ENCODE measurements at places on chromosomes 13 and 19.

GRCh38 chr13:99227331-99227900 lies 26.8 kb downstream of the UBAC2 start:
- DNase-seq = no peak

DNA sequence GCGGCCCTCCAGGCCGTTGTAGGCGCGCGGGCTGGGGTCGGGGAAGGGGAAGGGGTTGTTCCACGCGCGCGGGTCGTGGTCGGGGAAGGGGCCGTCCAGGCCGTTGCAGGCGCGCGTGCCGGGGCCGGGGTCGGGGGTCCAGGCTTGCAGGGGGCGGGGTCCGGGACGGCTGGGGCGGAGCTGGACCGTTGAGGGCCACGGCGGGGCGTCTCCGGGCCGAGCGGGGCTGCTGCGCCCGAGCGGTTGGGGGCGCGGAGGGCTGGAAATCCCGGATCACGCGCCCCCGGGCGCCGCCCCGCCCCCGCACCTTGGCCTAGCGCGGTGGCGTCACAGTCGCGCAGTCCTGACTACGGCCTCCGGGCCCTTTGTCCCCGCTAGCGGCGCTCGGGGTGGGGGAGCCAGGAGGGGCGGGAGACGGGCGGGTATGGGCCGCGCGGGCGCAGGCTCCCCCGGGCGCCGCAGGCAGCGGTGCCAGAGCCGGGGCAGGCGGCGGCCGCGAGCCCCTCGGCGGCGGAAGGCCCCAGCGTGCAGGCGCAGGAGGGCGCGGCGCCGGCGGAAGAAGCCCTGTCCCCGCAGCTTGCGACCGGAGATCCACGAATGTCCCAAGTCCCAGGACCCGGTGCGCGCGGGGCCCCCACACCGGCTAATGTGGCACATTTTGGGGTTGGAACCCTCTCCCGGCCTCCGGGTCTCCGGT lies 665 bp downstream of the GPX4 start:
- no peak for DNase-seq

DNA sequence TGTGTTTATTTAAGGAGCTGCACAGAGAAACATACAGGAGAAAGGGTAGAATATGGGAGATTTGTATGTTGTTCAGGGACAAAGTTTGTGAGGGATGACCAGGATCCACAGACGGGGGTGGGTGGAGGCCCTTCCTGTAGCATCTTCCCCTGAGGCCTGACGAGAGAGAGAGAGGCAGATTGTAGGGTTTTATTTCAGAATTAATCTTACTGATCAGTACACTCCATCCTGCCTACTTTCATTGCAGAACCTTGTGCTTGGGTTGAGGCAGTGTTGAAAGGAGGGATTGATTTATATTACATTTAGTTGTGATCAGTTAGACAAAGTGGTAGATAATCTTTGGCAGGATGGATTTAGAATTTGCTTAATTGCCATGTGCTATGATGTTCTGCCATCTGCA lies 39.6 kb downstream of the MTUS2 start:
- no peak for DNase-seq

DNA sequence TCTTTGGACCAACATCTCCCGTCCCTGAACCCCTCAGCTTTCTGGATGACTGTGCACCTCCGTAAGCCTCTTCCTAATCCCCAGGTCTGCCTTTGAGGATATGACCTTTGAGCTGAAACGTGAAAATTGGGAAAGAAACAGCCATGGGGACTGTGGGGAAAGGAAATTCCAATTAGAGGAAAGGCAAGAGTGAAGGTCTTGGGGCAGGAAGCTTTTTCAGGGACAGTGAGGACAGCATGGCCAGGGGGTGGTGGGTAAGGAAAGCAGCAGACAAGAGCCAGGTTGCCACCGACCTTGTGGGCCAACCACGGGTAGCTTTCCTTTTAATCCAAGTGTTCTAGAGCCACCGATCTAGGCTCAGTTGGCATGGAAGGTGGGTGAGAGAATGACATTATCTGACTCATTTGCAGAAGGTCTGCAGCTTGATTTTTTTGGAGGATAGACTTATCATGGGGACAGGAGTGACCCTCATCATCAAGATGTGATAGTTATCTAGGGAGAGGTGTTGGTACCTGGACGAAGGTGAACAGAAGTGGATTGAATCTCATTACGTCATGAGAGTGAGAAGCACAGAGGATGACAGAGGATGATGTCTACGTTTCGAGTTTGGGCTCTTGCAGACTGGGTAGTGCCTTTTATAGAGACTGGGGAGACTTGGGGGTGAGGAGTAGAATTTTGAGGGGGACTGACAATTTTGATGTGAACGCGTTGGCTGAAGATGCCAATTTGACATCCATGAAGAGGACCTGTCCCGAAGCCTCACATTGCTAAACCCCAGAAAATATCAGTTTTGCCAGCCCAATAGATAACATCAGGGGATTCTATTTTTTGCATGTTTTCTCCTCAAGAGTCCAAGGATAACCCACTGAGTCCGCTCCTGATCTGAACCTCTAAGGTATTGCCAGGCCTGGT lies 136.7 kb upstream of the PEG3 start:
- DNase-seq = no peak

- no peak for DNase-seq
These were observed 12.9 kb downstream of the RANBP3 start for GRCh38 chr19:5964816-5965565.

GRCh38 chr13:43784496-43784895 lies 2.3 kb downstream of the ENOX1 start:
- no peak for DNase-seq

- DNase-seq = no peak
These were observed 34.4 kb downstream of the MZT1 start for GRCh38 chr13:72692884-72693514.

- DNase-seq = no peak
These were observed 223.8 kb upstream of the TMTC4 start for GRCh38 chr13:100898431-100898830.

GRCh38 chr19:10654610-10655456 lies 687 bp downstream of the ILF3 start:
- no peak for DNase-seq

DNA sequence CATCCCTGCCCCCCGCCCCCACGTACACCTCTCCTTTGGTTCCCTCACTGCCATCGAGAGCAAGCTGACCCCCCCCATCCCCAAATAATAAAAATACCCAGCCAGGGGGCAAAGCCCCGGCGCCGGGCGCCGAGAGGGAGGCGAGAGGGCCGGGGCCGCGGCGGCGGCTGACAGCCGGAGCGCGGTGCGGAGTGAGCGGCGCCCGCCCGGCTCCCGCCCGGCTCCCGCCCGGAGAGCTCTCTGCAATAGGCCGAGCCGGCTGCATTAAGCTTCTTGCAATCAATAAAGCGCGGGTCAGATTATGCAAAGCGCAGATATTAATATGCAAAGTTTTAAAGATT lies 40.9 kb downstream of the DEDD2 start:
- no peak for DNase-seq

DNA sequence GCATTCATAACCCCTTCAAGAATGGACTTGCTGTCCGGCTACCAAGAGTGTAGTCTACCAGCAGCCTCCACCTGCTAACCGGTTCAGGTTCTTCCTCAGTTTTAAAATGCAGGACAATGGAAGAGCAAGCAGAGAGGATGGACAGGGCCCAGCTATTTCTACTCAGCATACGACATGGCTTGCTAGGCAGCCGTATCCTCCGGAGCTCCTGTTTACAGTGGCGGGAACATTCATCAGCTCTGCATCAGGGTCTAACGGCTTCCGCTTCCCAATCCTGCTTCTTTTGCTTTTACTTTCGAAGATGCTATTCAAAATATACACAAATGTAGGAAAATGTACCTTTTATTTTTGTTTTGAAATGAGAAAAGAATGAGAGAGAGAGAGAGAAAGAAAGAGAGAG lies 118.5 kb downstream of the TRPC4 start:
- DNase-seq = no peak

- no peak for DNase-seq
These were observed 504.3 kb downstream of the COG6 start for GRCh38 chr13:40159736-40160135.

GRCh38 chr13:55705971-55706370 lies 1434.7 kb upstream of the PRR20A start:
- DNase-seq = peak; percentile 27

DNA sequence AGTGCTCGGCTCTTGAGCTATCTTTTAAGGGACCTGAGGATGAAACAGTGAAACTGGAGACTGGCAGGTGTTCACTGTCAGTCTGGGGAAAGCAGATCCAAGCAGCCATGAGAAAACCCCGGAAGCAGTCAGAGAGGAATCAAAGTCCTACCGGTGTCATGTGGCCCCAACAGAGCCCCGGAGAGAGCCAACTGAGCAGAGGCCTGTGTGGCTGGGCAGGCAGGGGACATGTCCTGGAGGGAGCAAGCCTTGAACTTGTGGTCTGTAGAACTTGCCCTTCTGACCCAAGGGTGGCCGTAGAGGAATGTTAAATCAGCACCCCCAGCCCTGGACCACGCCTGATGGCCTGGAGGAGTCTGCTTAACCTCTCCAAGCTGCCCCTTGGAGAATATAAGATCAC lies 113.7 kb upstream of the ZNF507 start:
- DNase-seq = no peak

DNA sequence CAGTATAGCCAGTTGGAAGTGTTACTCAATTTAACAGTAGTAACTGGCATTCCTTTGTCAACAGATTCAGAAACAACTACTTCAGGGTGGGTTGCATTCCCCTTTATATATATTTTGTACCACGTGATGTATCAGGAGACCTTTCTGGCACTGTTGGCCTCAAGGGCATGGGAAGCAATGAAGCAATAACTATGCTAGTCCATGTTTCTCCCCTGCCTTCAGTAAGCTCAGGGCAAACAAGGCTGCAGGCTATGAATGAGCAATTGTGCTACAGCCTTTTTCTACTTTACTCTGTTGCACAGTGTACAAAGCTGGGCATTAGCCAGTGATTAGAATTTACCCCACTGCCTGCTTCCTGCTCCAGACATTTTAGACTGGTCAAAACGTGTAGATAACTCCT lies 348.8 kb downstream of the GPC5 start:
- no peak for DNase-seq

- DNase-seq = no peak
These were observed 20.2 kb downstream of the KLK5 start for GRCh38 chr19:50932690-50933083.

DNA sequence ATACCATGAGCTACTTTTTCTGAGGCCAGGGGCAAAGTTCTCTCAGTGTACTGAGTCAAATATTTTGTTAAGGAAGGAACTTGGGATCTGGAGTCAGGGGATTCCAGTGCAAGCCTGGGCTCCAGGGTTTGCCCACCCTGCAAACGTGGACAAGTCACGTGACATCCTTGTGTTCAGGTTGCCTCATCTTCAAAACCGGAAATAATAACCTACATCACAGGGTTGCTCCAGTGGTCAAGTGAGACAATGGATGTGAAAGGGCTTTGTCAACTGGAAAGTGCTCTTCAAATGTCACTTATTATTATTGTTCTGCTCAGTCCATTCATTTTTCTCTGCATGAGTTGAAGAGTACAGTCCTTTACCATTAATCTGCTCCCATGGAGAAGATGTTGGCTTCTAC lies 414.9 kb downstream of the COG6 start:
- no peak for DNase-seq

All from NCI-H1417 treated with DMSO at 0.1 percent for 48 hours (cell line).